Fibroblast of skin of scalp (primary cell): ENCODE measurements at places on chromosomes 12 and 14.

DNA sequence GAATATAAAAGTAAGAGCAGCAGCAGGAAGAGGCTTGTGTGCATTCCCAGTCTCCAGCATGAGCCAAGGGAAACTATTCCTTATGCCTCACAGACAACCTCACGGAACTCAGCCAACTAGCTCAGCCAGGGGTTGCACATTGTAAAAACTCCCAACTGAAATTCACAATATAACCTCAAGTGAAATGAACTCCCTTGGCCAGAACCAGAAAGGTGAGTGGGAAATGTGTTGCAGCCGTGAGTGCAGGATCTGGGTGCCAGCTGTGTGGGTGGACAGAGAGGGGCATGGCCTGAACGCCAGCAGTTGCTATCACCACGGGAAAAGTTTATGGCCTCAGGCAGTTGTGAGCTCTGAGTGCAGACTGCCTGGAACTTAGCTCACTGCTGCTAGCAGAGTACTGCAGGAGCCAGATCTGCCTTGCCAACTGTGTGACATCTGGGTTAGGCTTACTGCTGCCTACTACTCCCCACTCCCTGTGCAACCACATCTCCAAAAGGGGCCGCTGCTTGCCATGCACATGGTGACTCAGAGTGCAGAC, 2.3 kb upstream of the CLEC1A start:
- DNase-seq: peak; percentile 31

GRCh38 chr12:19757317-19757877, 318.1 kb downstream of the AEBP2 start:
- DNase-seq: peak; percentile 61

GRCh38 chr12:125159702-125160101, 94.5 kb downstream of the AACS start:
- DNase-seq: no peak

GRCh38 chr14:61565836-61566536, 129.3 kb upstream of the HIF1A start:
- peak; percentile 87 for DNase-seq

- no peak for DNase-seq
These were observed 38.3 kb downstream of the TTC7B start for GRCh38 chr14:90777830-90778485.
